ENCODE measurements at places on chromosomes 5 and 9. TPM values are rescaled to one million over a fixed set of nuclear protein-coding genes. Genes with fewer than 3 reads are reported as not detected.
A peak's percentile ranks its signal among the peaks of the same experiment; 100 is the strongest.

DNA sequence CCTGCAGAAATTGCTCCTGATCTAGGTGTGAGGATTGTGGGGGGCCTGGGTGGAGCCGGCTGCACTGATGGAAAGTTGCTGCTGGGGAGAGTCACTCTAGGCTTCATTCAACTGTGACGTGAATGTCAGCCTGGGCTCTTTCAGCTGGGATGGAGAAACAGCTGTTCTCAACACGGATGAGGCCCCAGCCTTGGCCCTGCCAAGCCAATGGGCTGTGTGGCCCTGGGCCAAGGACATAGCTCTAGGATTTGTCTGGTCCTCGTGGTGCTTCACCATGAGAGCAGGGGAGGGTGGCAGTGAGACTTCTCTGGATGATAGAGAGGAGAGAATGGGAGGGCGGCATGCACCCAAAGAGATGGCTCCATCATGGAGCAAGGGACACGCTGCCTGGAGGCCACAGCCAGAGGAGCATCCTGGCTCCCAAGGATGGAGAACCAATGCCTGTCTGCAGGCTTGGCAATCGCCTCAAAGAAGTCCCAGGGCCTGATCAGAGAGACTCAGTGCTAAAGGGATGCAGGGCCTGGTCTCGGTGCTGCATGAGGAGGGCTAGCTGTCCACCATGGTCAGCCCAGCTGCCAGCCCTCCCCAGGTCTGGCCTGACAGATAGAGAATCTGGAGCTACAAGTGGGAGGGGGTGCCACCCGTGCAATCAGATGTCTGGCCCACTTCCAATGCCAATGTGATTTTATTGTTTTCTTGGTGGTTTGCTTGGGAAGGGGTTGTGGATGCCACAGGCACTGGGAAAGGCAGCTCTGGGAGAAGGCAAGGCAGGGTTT is 141.0 kb downstream of the GADD45G start:
- H3K4me3 ChIP-seq = no peak overlapping the region
- no peaks in the 10 kb centered on the region for H3K36me3 ChIP-seq
- no peak overlapping the region for H3K27ac ChIP-seq
- DNase-seq = no peak

- H3K27me3 ChIP-seq = no peaks in the 10 kb centered on the region
- H3K4me3 ChIP-seq = peak overlapping the region; percentile 87
- H3K27ac ChIP-seq = peak overlapping the region; percentile 96
- H3K36me3 ChIP-seq = peaks cover 11% of the 10 kb centered on the region
- H3K4me1 ChIP-seq = peaks cover 56% of the 10 kb centered on the region
- peak; percentile 90 for DNase-seq
These were observed 11.1 kb upstream of the CDC42SE2 start for GRCh38 chr5:131252824-131253171.

GRCh38 chr5:132493241-132493640 is 2.7 kb upstream of the IRF1 start:
- peaks cover 51% of the 10 kb centered on the region for H3K4me1 ChIP-seq
- H3K27me3 ChIP-seq = no peaks in the 10 kb centered on the region

PAPPA gene
- not detected for total RNA-seq

- H3K27me3 ChIP-seq = peaks cover 18% of the 10 kb centered on the region
- no peak overlapping the region for H3K27ac ChIP-seq
These were observed 182.2 kb downstream of the SREK1 start for GRCh38 chr5:66326276-66326675.

- no peaks in the 10 kb centered on the region for H3K27me3 ChIP-seq
- peaks cover 10% of the 10 kb centered on the region for H3K4me1 ChIP-seq
- peaks cover 78% of the 10 kb centered on the region for H3K36me3 ChIP-seq
- H3K27ac ChIP-seq = no peak overlapping the region
- no peak for DNase-seq
- H3K4me3 ChIP-seq = no peak overlapping the region
These were observed 46.2 kb downstream of the IARS1 start for GRCh38 chr9:92247296-92247695.
